ENCODE measurements at places on chromosomes 1 and 21.
A peak's percentile ranks its signal among the peaks of the same experiment; 100 is the strongest.

DNA sequence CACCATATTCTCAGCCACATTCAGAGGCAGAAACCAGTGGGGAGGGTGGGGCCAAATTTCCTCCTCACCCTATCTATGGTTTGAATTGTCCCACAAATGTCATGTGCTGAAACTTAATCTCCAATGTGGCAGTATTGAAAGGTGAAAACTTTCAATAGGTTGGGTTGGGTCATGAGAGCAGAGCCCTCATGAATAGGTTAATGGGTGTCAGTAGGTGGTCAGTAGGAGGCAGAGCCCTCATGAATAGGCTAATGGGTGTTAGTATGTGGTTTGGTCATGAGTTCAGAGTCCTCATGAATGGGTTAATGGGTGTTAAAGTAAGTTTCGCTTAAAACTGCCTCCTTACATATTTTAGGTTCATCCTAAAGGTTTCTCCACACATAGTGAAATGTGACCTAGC lies 170.0 kb downstream of the FCRL5 start:
- DNase-seq, result no peak

DNA sequence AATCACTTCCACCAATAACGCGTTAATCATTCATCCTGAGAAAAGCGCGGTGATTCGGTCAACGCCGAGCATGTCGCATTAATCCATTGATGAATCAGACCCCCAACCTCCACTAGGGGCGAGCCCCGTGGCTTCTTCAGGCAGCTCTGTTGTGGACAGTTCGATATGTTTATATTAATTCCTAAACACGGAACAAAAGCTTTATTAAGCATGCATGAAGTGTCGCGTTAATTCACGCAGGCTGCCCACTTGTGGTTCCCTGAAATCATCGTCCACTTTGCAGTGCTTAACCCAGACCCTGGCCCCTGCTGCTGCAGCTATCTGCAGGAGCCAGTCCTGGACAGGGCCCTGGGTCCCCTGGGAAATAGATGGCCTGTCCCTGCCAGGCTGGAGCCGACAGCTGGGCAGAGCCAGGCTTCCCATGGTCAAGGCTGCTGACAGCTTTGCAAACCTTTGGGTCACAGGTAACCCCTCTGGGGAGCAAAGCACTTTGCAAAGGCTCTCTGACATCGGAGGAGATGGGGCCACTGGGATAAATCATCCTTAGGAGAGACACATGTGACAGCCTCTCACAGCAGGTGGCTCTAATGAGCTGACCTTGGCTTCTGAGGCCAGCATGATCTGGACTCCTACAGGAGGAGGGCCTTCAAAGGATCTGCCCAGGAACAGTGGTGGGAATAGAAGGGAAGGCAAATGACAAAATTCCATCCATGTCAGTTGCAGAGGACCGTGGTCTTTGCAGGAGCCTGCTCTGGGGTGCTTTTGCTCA lies 137.0 kb upstream of the AJAP1 start:
- DNase-seq, result no peak

DNA sequence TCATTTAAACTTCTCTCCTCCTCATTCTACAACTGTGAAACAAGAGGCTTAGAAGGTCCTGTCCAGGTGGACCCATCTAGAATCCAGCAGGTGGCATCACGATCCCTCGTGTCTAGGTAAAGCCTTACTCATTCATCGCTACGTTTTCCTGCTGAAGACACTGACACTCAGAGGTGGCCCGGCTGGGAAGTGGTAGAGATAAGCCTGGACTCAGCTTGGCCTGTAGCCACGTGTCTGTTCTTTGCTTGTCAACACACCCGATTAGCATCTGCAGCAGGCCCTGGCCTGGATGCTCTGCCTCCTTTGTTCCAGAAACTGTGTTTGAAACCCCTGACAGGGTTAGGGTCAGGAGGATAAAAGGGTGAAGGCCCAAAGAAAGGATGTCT lies 43.4 kb downstream of the PARP1 start:
- no peak for DNase-seq

GRCh38 chr1:201749059-201749690 lies 79.8 kb upstream of the IPO9 start:
- DNase-seq, result no peak

- no peak for DNase-seq
Measured at GRCh38 chr1:224745924-224746323, 129.8 kb downstream of the CNIH3 start.

DNA sequence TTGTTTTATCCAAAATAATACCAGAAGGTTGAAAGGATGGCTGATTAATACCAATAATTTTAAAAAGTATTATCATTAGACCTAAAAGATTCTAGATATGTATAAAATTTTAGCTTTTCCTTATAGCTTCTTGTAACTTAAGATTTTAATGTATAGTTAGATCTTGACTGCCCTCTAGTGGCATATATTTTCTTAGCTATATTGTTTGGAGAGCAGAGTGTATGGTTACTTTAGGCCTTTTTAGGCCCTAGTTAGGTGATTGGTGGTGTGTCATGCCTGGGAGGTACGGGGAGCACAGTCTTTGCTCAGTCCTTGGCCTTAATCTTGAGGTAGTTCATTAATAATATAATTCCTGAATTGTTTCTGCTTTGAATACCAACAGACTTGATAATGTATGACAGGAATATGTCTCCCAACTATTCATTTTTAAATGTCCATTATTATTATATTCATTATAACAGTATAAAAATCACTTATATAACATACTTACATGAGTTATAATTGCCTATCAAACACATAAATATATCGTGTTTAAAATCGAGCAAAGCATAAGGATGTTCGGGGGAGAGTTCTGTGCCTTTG lies 328.4 kb downstream of the ZP4 start:
- peak; percentile 76 for DNase-seq

DNA sequence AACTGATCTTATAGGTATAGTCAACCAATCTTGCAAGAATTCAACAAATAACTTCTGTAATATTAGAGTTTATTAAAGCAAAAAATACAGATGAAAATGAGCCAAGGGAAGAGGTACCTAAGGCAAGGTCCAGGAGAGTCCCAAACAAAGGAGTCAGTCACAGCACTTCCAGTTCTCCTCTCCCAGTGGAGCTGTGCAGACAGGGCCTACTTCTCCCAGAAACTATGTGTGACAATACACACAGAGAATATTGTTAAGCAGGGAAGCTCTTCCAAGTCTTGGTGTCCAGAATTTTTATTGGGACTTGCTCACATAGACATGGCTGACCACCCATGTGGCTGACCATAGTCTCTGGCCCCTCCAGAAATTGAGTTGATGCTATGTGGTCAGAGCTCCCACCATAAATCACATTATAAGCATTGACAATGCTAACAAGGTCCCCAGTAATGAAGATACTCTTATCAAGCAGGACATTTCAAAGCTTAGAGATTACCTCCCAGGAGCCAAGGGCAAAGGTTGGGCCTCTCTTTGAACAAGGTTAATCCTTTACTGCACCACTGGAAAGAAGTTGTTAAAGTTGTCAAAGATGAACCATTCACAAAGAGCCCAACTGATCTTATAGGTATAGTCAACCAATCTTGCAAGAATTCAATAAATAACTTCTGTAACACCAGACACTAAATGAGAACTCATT lies 3.5 kb upstream of the CD244 start:
- DNase-seq, result no peak

GRCh38 chr1:2378956-2379732 lies 12.2 kb downstream of the MORN1 start:
- DNase-seq, result no peak

GRCh38 chr1:226883630-226884029 lies 13.2 kb downstream of the PSEN2 start:
- DNase-seq, result no peak

DNA sequence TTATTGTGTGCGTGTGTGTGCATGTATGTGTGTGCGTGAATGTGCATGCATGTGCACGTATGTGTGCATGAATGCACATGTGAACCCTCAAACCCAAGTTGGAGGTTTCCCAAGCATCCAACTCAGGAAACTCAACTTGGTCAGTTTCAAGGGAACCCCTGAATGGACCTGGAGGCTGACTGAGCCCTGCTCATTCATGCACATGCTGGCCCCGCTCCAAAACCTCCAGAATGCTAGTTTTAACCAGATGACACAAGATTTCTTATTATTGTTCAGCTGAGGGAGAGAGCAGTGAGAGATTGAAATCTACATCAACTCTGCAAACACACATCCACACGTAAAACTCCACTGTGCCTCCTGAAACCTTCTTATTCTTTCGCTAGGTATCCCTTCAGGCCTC lies 104.4 kb downstream of the OMA1 start:
- no peak for DNase-seq

DNA sequence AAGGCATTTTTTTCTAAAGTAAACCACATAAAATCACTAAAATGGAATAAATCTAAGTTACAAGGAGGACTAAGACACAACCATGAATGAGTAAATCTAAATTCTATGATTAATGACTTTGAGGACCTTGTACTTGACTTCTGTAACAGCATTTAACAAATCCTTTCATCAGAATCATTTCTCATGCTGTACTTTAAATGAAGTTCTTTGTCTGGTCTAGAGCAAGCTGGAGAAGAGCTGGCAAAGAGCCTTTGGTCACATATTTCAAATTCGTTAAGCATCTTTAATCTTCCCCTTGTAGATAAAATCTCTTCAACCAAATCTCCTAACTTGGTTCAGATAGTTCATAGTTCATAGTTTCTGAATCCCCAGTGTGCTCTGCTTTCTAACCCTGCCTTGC lies 405.4 kb downstream of the PTPRC start:
- DNase-seq, result no peak

DNA sequence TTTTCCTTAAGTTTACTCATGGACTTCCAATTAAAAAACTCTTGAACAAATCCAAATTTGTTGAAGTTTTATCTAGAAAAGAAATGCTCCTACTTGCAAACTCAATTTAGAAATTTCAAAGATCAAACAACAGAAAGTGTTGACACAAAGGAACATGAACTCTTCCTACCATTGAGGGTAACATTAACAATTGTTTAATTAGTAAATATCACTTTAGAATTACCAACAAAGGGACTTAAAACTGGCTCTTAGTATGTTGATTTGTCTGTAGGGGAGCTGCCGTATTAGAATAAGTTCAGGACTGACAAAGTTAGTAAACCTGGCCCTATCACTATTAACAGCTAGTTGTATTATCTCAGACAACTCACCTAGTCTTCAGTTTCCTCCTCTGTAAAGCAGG lies 57.9 kb downstream of the CCDC18 start:
- DNase-seq, result no peak

GRCh38 chr1:228156515-228156881 lies 6.8 kb downstream of the GJC2 start:
- DNase-seq, result no peak

Data from NCI-H1048 (cell line).